ENCODE measurements at places on chromosomes 5 and 9. TPM values are rescaled to one million over a fixed set of nuclear protein-coding genes. Genes with fewer than 3 reads are reported as not detected.

KCNV2 gene
- total RNA-seq, result not detected

ARL14EPL gene
- not detected for total RNA-seq

RNF183 gene
- total RNA-seq, result not detected

LAMC3 gene
- 0.10 TPM for total RNA-seq

C9orf72 gene
- total RNA-seq, result 18.3 TPM

FOXD4L6 gene
- 0.10 TPM for total RNA-seq

F2R gene
- total RNA-seq, result 4.8 TPM

PCDHGA10 gene
- 0.05 TPM for total RNA-seq

ANKRD33B gene
- 3.3 TPM for total RNA-seq

ENTREP1 gene
- not detected for total RNA-seq

NCS1 gene
- total RNA-seq, result 0.28 TPM

PCDHA3 gene
- not detected for total RNA-seq

ANKRD18A gene
- 1.0 TPM for total RNA-seq

All from activated naive CD4-positive, alpha-beta T cell treated with anti-CD3 and anti-CD28 coated beads, Interleukin-2, amount 10 ng/mL, durations not matched to agents 5 hours and 36 hours (primary cell).